ENCODE measurements at places on chromosomes 13 and 19.

DNA sequence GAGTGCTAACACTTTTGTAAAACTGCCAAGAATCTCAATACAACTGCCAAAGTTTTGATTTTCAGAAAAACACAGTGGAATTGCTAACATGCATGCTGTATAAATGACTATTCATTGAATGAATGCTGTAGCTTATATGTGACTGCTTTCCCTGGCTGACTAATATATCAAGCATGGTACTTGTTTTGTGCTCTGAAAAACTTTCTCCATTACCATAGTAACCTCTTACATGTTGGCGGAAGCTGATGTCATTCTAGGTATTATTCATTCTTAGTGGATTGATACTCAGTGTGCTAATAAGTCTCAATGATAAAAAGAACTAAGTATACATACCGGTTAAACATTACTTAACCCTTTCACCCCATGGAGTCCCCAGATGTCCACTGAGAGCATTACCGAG, 166.1 kb upstream of the MYO16 start:
- no peak for DNase-seq

GRCh38 chr19:55830656-55831055, 1.1 kb downstream of the NLRP11 start:
- DNase-seq = no peak

DNA sequence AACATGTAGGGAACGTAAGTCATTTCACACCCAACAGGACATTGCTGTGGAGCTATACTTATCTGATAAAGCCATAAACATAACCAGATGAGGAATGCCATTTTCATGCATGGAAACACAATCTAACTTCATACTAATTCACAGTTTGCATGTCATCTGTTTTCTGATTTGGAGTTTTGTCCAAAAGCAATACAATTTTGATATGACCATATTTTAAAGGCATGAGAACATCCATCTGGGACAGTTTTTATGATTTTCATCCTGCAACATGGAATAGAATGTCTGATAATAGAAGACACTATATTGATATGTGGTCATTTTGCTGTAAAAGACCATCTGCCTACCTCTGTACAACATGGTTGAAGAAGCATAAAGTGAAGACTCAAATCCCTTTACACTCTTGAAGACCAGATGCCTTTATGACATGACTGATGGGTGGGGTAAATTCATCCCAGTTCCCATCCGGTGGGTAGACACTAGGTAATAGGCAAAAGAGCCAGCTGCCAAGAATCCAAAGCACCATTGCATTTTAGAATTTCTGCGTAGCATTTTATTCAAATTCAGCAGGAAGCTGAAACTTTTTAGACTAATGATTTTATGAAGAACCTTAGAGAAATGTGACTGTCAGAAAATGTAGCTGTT, 309.8 kb downstream of the LMO7 start:
- no peak for DNase-seq

GRCh38 chr13:37747071-37747612, 122.4 kb downstream of the TRPC4 start:
- no peak for DNase-seq
